Epithelial cell of alveolus of lung (primary cell): ENCODE measurements at places on chromosomes 1 and 21. TPM values are rescaled to one million over a fixed set of nuclear protein-coding genes. Genes with fewer than 3 reads are reported as not detected.

ST6GALNAC3 gene
- total RNA-seq, result 4.7 and 7.4 TPM in 2 replicates

AMPD1 gene
- not detected in 2 replicates for total RNA-seq

ANKRD35 gene
- 1.8 and 8.8 TPM in 2 replicates for total RNA-seq

RXFP4 gene
- total RNA-seq, result not detected in 2 replicates

KCNE2 gene
- total RNA-seq, result not detected in 2 replicates

UHMK1 gene
- total RNA-seq, result 44.1 and 44.3 TPM in 2 replicates

EXO1 gene
- 5.6 and 8.7 TPM in 2 replicates for total RNA-seq

GPR89B gene
- 8.7 and 12.1 TPM in 2 replicates for total RNA-seq

RNU1-3 gene
- total RNA-seq, result under 0.01 TPM in 2 replicates

CYP4A11 gene
- total RNA-seq, result not detected in 2 replicates
